ENCODE measurements at places on chromosomes 6 and 20.
A peak's percentile ranks its signal among the peaks of the same experiment; 100 is the strongest.

- no peak for DNase-seq
- H3K4me1 ChIP-seq = no peaks in the 10 kb centered on the region
- no peak overlapping the region for H3K27ac ChIP-seq
- H3K36me3 ChIP-seq = no peaks in the 10 kb centered on the region
- H3K27me3 ChIP-seq = no peaks in the 10 kb centered on the region
Measured at GRCh38 chr20:57792386-57793080, 82.7 kb upstream of the PMEPA1 start.

- H3K27ac ChIP-seq = peak overlapping the region; percentile 61
- no peaks in the 10 kb centered on the region for H3K36me3 ChIP-seq
- no peaks in the 10 kb centered on the region for H3K4me1 ChIP-seq
- DNase-seq = no peak
- H3K4me3 ChIP-seq = peak overlapping the region; percentile 30
Measured at GRCh38 chr6:26249707-26249956, 115.4 kb upstream of the BTN3A2 start.

GRCh38 chr20:62248890-62249560 lies 10.7 kb downstream of the OSBPL2 start:
- no peak for DNase-seq
- no peak overlapping the region for H3K4me3 ChIP-seq
- H3K27me3 ChIP-seq = no peaks in the 10 kb centered on the region
- H3K27ac ChIP-seq = no peak overlapping the region
- no peaks in the 10 kb centered on the region for H3K36me3 ChIP-seq

- DNase-seq = no peak
- no peak overlapping the region for H3K27ac ChIP-seq
- H3K4me1 ChIP-seq = no peaks in the 10 kb centered on the region
- H3K27me3 ChIP-seq = no peaks in the 10 kb centered on the region
Measured at GRCh38 chr6:134007077-134007476, 45.3 kb downstream of the SLC2A12 start.

DNA sequence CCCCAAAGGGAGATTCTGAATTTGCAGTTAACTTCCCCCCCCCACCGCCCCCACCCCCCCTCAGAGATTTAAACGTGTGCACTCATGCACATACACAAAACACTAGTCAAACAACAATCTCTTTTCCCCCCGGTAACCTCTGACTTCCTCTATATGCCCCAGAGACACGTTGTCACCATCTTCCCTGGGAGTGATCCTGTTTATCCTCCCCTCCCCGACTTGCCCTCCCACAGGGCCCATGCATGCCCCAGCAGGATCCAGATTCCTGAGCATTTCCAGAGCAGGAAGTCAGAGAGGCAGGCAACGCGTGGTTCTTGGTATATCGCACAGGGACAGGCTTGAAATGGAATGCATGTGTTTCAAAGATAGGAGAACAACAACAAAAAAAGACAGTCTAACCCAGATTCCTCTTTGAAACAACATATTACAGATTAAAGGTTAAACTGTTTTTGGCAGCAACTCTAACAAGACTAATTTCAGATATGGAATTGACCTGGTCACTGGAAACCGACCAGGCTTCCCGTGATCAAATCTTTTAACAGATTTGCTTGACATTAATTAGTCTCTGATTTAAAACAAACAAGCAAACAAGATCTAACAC lies 1.3 kb downstream of the BLCAP start:
- H3K27me3 ChIP-seq = no peaks in the 10 kb centered on the region
- H3K36me3 ChIP-seq = no peaks in the 10 kb centered on the region
- DNase-seq = no peak

DNA sequence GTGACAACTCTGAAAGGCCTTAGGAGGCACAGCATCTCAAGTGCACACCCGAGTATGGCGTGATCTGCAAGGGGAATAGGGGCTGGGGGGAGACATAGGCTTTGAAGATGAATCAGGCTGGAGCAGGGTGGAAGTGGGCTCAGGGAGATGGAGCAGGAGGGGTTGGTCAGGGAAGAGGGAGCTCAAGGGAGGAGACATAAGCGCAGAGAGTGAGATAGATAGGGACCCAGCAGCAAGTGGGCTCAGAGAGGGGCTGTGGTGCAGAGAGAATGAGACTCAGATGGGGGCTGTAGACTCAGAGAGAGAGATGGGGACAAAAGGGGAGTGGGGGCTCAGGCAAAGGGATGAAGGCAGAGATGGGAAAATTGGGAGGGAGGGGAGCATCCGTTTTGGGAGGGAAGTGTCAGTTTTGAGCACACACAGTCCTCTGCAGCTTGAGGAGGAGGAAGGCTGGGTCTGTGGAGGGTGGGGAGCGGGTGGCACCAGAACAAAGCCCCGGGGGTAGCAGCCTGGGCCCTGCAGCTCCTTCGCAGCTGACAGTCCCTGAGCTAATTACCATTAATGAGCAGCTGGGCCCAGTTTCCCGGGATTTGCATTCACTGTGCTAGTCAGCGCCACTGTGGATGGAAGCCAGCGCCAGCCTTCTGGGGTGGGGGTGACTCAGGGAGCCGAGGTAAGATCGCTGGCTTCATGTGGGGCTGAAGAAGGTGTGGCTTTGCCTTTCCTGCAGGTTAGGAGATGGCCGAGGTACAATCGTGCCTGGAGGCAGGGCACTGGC lies 18.7 kb downstream of the SRXN1 start:
- no peaks in the 10 kb centered on the region for H3K4me1 ChIP-seq
- H3K27ac ChIP-seq = no peak overlapping the region
- no peak overlapping the region for H3K4me3 ChIP-seq
- no peaks in the 10 kb centered on the region for H3K36me3 ChIP-seq
- DNase-seq = no peak
- no peaks in the 10 kb centered on the region for H3K27me3 ChIP-seq

GRCh38 chr6:127118298-127119101 lies at the start of gene RSPO3:
Gene RSPO3 (plus strand): TSS chr6:127118671. CDS start chr6:127119193, 522 bp downstream.
- H3K27me3 ChIP-seq = no peaks in the 10 kb centered on the region
- H3K4me3 ChIP-seq = peak within 1 kb of the TSS; percentile 50
- no peaks in the 10 kb centered on the region for H3K36me3 ChIP-seq
- peak within 1 kb of the TSS; percentile 95 for H3K27ac ChIP-seq

DNA sequence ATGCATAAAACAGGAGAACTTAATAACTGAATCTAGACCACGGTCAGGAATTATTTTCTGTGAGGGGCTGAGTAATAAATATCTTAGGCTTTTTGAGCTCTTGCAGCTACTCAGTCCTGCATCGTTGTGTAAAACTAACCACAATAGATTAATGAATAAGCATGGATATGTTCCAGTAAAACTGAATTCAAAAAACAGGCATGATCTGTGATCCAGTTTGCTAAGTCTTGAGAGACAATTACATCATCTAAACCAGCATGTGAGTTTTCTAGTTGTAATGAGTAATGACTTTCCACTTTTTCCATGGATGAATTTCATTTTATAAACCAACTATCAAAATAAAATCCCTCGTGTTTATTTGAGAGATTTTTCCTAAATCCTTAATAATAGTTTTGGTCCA lies 336.8 kb downstream of the RFPL4B start:
- no peaks in the 10 kb centered on the region for H3K27me3 ChIP-seq
- H3K27ac ChIP-seq = no peak overlapping the region
- H3K36me3 ChIP-seq = peaks cover 4% of the 10 kb centered on the region
- no peak overlapping the region for H3K4me3 ChIP-seq
- H3K4me1 ChIP-seq = no peaks in the 10 kb centered on the region

DNA sequence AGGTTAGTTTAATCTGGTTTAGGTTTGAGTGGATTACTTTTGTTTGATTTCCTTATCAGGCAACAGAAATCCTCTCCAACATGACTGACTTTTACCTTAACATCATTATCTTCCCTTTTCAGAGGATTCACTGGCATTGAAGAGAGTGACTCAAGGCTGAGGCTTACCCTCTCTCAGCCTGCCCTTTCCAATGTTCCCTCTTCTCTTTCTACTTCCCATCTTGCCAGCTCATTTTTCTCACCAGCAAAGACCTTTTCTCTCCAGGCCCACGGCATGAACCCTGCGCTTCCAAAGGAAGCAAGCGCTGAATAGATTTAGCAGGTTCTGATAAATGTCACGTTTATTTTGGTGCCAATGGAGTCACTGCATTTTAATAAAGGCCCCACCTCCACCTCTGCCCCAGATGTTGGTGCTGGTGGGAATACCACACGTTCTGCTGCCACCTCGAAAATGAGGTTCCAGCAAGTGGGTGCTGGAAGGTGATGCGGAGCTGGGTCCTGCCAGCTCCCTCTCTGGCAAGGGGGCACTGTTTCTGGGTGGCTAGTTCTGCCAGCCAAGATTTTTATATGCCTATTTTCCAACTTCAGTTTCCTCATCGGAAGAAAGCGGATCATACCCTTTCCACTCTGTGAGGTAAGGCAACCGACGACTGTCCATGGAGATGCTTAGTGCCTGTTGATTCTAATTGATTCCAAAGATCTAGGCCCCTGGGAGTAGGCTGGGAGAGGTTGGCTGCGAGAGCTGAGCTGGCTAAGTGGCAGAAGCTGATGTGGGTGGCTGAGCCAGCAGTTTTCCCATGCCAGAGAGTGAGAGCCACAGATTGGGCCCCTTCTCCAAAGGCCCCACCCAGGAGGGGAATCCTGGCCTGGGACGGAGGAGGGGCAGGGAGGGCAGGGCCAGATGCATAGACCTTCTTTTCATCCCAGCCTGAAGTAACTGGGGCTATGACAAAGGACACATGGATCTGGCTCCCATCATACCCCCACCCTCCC lies 87.7 kb upstream of the MAFB start:
- no peaks in the 10 kb centered on the region for H3K4me1 ChIP-seq
- H3K27ac ChIP-seq = no peak overlapping the region
- no peaks in the 10 kb centered on the region for H3K36me3 ChIP-seq
- no peak for DNase-seq
- H3K4me3 ChIP-seq = no peak overlapping the region

GRCh38 chr6:165877773-165878172 lies 214.7 kb upstream of the PDE10A start:
- H3K36me3 ChIP-seq = no peaks in the 10 kb centered on the region
- H3K4me3 ChIP-seq = no peak overlapping the region
- no peak overlapping the region for H3K27ac ChIP-seq
- DNase-seq = no peak
- no peaks in the 10 kb centered on the region for H3K27me3 ChIP-seq
- H3K4me1 ChIP-seq = peaks cover 3% of the 10 kb centered on the region

GRCh38 chr6:169807699-169808607 lies 56.5 kb downstream of the ERMARD start:
- no peaks in the 10 kb centered on the region for H3K27me3 ChIP-seq
- no peak for DNase-seq
- no peaks in the 10 kb centered on the region for H3K36me3 ChIP-seq
- no peaks in the 10 kb centered on the region for H3K4me1 ChIP-seq
- no peak overlapping the region for H3K27ac ChIP-seq
- H3K4me3 ChIP-seq = no peak overlapping the region

DNA sequence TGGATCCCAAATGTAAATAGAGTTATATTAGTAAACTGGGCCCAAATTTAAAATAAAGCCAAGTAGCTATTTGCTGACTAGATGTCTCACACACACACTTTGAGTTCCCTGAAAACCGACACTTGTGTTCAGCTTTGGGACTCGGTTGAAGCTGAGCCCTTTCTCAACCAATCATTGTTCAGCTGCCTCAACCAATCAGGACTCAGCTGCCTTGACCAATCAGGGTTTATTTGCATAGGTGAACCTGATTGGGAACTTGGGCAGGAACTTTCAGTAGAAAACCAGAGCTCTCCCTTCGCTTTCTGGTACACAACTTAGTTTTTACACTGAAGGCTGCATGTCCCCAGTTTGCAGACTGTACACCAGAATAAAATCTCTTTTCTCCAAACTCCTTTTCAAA lies 301.7 kb downstream of the FOXA2 start:
- H3K4me3 ChIP-seq = no peak overlapping the region
- H3K27ac ChIP-seq = no peak overlapping the region

GRCh38 chr6:125153391-125154117 lies at the start of gene TPD52L1:
Gene TPD52L1 (plus strand): TSS chr6:125153773. CDS start chr6:125153952, 179 bp downstream.
- peak within 1 kb of the TSS; percentile 59 for H3K27ac ChIP-seq
- H3K4me3 ChIP-seq = peak within 1 kb of the TSS; percentile 50
- peak; percentile 55 for DNase-seq

GRCh38 chr20:61975407-61976129 lies 90.1 kb downstream of the TAF4 start:
- H3K27me3 ChIP-seq = no peaks in the 10 kb centered on the region
- no peaks in the 10 kb centered on the region for H3K4me1 ChIP-seq
- H3K36me3 ChIP-seq = no peaks in the 10 kb centered on the region
- no peak for DNase-seq
- no peak overlapping the region for H3K27ac ChIP-seq

DNA sequence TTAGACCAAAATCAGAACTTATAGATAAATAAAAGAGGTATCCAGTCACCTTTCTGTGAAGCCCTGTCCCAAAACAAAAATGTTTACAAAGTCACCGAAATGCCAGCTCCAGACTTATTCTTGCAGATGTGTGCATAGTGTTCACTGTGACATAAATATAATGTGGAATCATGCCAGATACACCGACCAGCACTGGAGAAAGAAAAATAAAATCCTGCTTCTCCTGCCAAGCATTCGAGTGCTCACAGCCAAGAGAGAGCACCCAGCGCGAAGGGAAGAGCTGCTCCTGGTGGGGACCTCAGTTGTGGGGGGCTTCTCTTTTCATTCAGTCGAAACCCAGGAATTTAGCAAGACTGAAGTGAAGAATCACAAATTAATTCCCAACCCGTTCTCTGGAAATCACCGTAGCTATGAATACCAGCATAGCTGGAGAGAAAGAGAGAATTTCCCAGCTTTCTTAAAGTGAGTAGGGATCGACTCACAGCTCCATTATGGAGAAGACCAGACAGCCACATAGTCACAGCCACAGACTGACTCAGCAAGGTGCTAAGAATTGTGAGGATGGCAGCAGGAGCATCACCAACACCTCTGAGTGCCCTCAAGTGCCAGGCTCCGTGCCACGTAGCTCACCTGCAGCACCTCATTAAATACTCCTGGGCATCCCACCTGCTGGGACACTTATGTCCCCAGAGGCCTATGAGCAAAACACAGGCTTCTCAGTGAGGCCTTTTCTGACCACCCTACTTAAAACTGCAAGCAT lies 33.2 kb downstream of the BFSP1 start:
- H3K27me3 ChIP-seq = no peaks in the 10 kb centered on the region
- H3K4me1 ChIP-seq = no peaks in the 10 kb centered on the region
- H3K27ac ChIP-seq = no peak overlapping the region
- H3K4me3 ChIP-seq = no peak overlapping the region
- DNase-seq = no peak

- H3K27ac ChIP-seq = no peak overlapping the region
- no peaks in the 10 kb centered on the region for H3K4me1 ChIP-seq
- H3K4me3 ChIP-seq = peak overlapping the region; percentile 22
Measured at GRCh38 chr6:28789553-28790083, 134.2 kb downstream of the TRIM27 start.

- no peaks in the 10 kb centered on the region for H3K36me3 ChIP-seq
- no peak overlapping the region for H3K27ac ChIP-seq
- H3K4me1 ChIP-seq = no peaks in the 10 kb centered on the region
- no peak overlapping the region for H3K4me3 ChIP-seq
- no peak for DNase-seq
Measured at GRCh38 chr6:36230371-36230770, 33.8 kb downstream of the BRPF3 start.

DNA sequence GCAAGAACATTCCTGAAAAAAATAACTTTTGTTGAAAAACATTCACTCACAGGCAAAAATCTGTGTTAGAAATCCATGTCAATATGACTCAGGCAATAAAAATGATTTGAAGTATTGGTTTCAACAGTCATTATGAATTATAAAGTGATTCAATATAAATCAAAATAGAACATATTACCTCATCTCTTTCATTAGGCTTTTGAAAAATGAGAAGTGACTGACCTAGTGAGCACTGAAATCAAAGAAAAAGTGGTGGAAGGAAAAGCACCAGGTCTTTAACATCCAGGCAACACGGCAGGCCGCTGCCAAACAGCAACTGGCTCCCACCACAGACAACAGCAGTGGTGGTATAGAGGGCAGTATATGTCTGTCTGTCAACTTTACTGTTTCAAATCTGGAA lies 68.9 kb downstream of the MAN1A1 start:
- H3K36me3 ChIP-seq = no peaks in the 10 kb centered on the region
- H3K4me1 ChIP-seq = peaks cover 3% of the 10 kb centered on the region
- no peak overlapping the region for H3K4me3 ChIP-seq
- H3K27ac ChIP-seq = no peak overlapping the region
